ENCODE measurements at places on chromosomes 11 and 22. TPM values are rescaled to one million over a fixed set of nuclear protein-coding genes. Genes with fewer than 3 reads are reported as not detected.

DNA sequence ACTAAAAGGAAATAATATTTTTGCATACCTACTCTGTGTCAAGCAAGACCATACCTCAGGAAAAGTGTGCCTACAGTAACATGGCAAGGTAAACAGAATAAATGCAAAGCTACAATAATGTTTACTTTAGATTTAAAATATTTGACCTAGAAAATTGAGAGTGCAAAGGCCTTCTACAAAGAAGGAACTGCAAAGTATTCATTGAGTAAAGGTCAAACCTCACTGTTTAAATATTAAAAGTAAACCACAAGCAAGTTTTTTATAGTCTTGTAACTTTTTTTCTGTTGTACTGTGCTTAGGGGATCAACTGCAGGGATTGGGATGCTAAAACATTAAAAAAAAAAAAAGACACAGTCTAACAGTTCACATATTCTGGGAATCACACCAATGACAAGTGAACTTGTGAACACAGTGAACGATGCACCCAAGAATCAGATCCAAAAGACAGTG is 48.8 kb downstream of the CWF19L2 start:
- DNase-seq: no peak

DNA sequence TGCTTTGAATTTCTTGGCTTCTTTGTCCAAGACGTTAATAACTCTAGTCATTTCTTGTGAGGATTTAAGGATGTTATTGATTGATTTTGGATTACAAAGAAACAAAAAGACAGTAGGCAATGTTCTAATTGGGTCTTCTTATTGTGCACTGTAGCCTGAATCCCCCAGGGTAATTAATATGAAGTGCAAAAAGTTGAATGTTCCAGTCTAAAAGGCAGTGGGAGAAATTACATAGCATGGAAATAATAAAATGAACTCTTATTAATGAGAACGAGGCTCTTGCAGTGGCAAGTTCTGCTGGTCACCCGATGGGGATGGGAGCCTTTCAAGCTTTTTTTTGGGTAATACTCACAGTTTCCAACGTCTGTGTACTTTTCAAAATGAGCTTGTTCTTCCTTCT is 45.6 kb downstream of the UBASH3B start:
- DNase-seq: no peak

- DNase-seq: no peak
Measured at GRCh38 chr11:26158251-26158650, 173.7 kb upstream of the ANO3 start.

The SCN2B gene
- 4.6 TPM for polyA plus RNA-seq

DNA sequence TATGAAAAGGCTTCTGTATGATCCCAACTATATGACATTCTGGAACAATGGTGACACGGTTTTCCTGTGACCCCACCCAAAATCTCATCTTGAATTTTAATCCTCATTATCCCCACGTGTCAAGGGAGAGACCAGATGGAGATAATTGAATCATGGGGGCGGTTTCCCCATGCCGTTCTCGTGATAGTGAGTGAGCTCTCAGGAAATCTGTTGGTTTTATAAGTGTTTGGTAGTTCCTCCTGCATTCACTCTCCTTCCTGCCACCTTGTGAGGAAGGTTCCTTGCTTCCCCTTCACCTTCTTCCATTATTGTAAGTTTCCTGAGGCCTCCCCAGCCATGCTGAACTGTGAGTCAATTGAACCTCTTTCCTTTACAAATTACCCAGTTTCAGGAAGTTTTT is 53.1 kb upstream of the TSPAN18 start:
- DNase-seq: no peak

- no peak for DNase-seq
Measured at GRCh38 chr22:49228431-49229037, 599.1 kb downstream of the BRD1 start.

DNA sequence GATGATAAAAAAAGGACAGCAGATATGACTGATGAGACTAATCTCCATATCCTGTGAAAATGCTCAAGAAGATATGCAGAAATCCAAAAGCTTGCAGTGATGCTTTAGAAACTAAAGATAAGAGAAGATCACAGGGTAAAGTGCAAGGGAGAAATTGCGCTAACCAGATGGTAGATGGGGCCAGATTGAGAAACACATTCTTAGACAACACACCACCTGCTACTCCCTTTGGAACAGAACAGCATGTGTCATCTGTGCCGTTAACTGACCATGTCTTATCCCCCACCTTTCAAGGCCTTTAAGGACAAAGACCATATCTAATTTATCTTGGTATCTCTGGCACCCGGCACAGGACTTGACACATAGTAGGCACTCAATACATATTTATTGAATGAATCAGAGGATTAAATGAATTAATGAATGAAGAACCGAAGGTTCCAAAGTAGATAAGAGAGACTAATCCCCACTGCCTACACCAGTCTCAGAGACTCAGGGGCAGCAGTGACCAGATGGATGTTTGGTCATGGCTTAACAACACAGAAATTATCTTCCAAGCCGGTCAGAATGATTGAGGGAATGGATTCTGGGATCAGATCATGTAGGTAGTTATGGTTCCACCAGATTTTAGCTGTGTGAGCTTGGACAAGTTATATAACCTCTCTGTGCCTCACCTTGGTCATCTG is 12.3 kb upstream of the P2RY2 start:
- no peak for DNase-seq

- DNase-seq: no peak
Measured at GRCh38 chr11:21520244-21520643, 672.6 kb upstream of the ANO5 start.

- no peak for DNase-seq
Measured at GRCh38 chr22:30047364-30047738, 32.9 kb upstream of the HORMAD2 start.

DNA sequence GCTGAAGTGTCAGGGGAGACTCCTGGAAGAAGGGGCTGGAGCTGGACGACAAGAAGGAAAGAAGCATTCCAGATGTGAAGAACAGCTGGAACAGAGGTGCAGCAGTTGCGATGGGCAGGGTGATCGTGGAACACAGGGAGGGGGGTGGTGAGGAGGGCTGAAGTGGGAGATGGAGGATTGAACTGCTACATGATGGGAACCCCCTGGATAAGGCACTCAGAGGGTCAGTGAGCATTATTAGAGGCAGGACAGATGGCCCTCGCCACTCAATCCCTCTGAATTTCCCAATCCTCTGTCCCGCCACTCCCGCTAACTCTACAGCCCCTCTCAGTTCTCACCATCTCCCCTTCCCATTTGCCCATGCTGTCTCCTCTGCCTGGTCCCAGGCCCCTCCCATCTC is 14.0 kb downstream of the SERPINH1 start:
- no peak for DNase-seq

- DNase-seq: no peak
Measured at GRCh38 chr11:75313513-75314272, 37.8 kb downstream of the ARRB1 start.

DNA sequence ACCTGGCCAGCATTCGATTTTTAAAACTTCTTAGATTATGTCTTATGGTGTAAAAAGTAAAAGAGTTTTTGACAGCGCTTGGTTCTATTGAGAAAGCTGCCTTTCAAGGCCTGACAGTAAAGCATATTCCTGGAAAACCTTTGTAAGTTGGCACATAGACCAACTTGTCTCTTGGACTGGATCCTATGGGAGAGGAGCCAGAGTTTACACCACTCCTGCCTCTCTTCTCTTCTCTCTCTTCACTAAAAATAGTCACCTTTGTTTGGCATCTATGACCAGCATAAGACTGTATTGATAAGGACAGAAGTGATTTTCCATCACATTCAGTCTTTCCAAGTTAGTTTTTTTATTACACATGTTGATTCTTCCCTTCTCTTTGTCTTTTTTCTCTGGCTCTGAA is 33.7 kb downstream of the CSRP3 start:
- DNase-seq: no peak

The FXYD2 gene
- 412 TPM for polyA plus RNA-seq

- no peak for DNase-seq
Measured at GRCh38 chr11:111837366-111837891, 34.0 kb downstream of the ALG9 start.

- no peak for DNase-seq
Measured at GRCh38 chr11:115695677-115696364, 191.6 kb upstream of the CADM1 start.

- no peak for DNase-seq
Measured at GRCh38 chr11:120375076-120375475, 38.9 kb downstream of the ARHGEF12 start.

DNA sequence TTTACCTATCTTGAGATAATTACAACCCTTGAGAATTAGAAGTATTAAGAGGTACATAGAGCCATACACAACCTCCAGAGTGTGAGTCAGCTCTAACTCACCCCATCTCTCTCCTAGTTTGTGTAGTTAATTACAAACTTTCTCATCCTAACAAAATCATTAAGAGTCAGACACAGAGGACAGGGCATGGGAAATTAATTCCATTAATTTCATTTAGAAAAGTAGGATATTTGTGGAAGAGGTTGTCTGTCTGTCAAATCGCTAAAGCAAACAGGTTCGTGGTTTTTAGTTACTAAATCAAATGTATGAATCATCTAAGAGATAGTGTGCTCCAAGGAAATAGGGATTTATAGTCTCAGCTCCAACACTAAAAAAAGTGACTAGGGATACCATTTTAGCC is 1261.4 kb upstream of the TENM4 start:
- DNase-seq: no peak

The XKR3 gene
- not detected for polyA plus RNA-seq

DNA sequence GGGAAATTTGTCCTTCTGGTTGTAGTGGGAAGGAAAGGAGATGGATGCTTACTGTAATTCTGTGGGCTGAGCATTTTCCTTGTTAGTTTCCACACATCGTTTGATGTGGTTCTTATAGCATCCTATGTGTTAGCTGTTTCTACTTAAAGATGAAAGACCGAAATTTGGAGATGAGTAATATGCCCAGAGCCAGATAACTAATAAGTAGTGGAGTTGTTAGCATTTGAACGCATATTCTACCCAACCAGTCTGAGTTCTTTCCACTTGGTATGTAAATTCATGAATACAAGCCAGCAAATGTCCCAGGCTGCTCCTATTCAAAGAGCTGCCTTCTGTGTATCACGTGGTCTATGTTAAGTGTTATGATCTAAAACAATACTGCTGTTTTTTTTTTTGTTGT is 14.6 kb downstream of the SPECC1L start:
- no peak for DNase-seq

- DNase-seq: no peak
Measured at GRCh38 chr11:23772081-23772480, 724.8 kb upstream of the LUZP2 start.

DNA sequence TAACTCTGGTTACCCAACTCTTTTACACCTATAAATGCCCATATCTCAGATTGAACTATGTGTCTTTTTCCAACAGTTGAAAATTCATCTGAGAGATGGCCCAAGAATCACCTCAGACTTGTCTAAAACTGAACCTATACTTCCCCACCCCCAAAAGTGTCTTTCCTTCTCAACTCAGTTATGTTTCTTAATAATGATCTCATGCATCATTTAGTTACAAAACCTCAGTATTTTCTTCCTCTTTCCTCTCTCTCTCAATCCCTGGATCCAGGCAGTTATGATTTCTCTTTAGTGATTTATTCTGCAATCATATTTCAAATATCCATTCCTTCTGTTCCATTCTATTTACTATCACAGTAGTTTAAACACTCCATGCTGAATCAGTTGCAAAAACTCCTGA is 32.3 kb upstream of the ADSL start:
- DNase-seq: no peak

The CDC45 gene
- 17.0 TPM for polyA plus RNA-seq

DNA sequence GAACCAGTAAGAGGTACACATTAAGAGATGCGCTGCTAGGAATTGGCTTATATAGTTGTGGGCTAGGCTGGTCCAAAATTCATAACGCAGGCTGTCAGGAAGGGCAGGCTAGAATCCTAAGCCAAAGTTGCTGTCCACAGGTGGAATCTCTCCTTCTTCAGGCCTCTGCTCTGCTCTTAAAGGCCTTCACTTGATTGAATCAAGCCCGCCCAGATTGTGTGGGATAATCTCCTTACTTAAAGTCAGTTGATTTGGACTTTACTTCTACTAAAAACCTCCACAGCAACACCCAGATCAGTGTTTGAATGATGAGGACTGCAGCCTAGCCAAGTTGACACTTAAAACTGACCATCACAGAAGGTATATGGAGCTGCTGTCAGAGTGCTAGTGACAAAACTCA is 68.8 kb downstream of the LRRC32 start:
- no peak for DNase-seq

DNA sequence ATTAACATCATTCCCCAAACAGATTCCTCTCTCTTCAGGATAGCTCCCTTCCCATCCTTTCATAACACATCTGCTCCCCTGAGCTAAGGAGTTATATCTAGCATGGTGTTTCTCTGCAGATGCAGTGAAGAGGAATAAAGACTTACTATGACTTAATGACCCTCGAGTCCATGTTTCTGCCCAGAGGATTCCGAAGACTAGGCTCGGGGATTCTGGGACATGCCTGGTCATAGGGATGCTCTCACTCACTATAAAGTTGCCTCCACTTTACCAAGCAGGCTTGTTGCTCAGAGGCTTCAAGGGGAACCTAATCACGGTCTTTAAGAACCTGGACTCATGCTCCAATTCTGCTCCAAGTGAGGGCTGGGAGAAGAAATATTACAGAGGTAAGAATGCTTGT is at the start of gene OR52E4:
Gene OR52E4, plus strand, starts transcription at position 301 of the 400 bp plus-strand sequence. CDS start 3,664 bp downstream, outside the sequence.
- no peak for DNase-seq

GRCh38 chr11:34652191-34652973 is 31.5 kb downstream of the EHF start:
- no peak for DNase-seq

GRCh38 chr22:37805810-37806277 is 1.9 kb upstream of the GCAT start:
- DNase-seq: no peak

GRCh38 chr22:37166675-37167066 is 17.0 kb upstream of the IL2RB start:
- DNase-seq: no peak

The ART1 gene
- polyA plus RNA-seq: not detected

- DNase-seq: no peak
Measured at GRCh38 chr11:76591416-76591815, 79.1 kb downstream of the LRRC32 start.

The ST14 gene
- 32.4 TPM for polyA plus RNA-seq

The DUSP8 gene
- polyA plus RNA-seq: 3.0 TPM

DNA sequence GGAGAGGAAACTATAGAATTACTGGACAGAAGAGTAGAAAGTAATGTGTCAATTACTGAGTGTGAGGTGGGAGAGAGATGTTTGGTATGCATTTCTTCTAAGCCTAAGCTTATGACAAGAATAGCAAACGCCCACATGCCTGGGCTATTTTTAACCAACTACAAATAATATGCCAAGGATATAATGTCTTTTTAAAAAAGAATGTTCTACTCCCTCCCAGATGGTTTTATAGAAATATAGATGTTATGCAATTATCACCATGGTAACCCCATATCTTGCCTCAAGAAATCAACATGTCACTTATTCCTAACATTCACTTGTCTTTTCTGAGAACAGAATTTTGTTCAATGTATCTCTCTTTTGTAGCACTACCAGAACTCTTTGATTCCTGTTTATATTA is 996.7 kb upstream of the CHORDC1 start:
- no peak for DNase-seq

GRCh38 chr11:20084921-20085814 is 75.1 kb downstream of the DBX1 start:
- no peak for DNase-seq

The OR8A1 gene
- polyA plus RNA-seq: 0.03 TPM

GRCh38 chr11:134560066-134560465 is 148.0 kb upstream of the B3GAT1 start:
- DNase-seq: no peak
